Ecto neural progenitor cell (in vitro differentiated cells): ENCODE measurements at places on chromosomes 4 and X.

DNA sequence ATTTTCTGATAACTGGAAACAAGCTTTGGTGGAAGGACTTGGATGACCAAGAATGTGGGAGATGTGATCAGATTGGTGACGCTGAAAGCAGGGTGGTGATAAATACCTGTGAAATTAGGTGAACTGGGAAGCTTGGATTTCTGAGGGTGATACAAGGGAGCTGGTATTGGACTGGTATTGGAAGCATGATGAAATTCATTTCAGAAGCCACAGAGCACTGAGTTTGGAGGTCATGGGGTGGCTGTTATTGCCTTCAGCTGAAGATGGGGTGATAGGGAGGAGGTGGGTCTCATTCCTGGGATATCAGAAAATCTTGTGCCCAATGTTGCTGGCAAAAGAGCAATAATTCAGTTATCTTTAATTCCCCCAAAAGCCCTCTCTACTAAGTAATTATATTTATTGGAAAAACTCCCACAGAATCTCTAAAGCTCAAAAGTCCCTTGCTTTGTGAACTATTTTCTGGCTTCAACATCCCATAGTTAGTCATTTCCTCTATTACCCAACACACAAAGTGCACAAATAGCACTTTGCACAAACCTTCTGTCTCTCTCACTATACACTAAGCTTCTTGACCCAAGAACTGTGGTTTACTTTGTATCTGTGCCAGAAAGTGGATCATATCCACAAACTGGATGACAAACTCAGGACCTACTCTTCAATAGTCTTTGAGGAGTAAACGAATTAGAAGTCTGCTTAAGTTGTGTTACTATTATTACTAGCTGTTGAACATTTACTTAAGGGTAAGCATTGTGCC lies 23.1 kb upstream of the CAMK2D start:
- no peak for DNase-seq

DNA sequence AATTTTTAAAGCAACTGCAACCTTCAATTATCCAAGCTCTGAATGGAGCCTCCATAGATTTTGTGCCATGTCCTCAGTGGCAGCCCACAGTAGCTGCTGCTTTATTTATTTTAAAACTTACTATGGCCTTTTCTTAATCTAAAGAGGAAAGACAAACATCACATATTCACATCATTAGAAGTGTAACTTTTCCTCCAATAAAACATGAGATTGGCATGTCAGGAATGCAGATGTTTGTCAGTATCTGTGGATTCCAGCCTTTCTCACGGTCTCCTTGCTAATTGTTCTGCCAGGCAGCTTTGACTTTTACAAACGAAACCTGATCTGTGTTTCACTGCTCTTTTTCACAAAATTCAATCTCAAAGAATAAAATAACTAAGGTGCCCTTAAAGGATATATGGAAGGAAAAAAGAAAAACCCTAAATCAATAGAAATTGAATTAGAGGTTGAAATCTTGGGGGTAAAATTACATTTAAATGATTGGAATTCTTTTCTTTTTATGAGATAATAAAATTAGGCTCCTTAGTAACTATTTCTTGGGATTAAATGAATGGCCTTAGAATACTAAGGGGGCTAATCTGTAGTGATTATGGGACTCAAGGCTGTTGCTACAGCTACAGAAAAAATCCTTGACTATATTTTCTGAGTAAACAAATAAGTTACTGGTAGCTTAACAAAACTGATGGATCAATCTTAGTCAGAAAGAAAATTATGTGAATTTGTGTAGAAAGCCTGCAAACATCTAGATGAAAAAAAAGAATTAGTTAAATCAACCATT lies 151.3 kb downstream of the RTL9 start:
- DNase-seq, result no peak

GRCh38 chr4:113644398-113644797 lies 117.1 kb downstream of the CAMK2D start:
- no peak for DNase-seq

DNA sequence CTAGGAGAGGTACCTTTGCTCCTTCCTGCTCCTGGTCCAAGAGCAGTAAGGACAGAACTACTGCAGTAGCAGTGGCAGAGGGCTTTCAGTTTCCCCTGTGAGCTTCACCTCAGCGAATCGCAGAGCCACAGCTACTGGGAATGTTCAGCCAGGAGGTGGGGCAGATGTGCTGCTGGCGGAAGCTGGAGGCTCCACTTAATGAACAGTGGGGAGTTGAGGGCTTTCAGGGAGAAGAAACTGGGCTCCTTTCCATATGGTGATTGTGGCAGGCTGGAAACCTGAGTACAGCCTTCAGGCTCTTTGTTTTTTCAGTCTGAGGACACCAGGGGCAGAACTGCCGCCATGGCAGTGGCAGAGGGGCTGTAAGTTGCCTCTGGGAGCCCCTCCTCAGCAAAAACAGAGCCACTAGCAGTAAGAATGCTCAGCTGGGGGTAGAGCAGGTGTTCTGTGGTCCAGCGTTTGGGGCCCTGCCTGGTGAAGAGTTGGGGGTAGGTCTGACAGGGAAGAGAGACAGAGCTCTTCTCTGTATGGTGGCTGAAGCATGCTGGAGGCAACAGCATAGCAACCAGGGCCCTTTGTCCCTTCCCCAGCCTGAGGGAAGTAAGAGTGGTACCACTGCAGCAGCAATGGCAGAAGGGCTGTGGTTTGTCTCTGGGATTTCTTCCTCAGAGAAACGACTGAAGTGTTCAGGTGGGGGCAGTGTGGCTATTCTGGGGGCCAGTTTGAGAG lies 106.0 kb upstream of the GRXCR1 start:
- no peak for DNase-seq

- DNase-seq, result no peak
Measured at GRCh38 chr4:112287258-112287989, 1.7 kb upstream of the TIFA start.
